H7 (cell line): ENCODE measurements at places on chromosomes 5 and 9.
A peak's percentile ranks its signal among the peaks of the same experiment; 100 is the strongest.

GRCh38 chr9:36025746-36026145 lies 11.0 kb upstream of the RECK start:
- no peak for DNase-seq

DNA sequence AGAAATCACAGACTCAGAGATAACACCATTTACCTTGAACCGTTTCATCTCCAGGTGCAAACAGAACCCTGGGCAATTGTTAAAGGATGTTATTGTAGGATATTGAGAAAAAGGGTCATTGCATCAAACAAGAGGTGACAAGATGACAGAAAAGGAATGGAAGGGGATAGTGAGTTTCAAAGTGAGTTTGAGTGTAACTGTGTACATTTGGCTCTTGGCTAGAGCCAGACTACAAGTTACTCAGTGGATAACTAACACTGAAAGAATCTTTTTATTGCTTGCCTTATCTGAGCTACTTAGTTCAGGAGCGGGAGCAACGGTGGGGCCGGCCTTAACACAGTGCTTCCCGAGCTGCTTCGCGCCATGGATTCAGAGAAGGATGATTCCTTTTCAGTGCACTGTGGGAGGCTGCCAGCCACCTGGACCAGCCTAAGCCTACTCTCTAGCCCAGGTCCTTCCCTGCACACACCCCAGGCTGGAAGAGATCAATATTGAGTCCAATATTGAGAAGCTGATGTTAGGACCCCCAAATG lies 193.4 kb downstream of the ATPSCKMT start:
- DNase-seq, result no peak

DNA sequence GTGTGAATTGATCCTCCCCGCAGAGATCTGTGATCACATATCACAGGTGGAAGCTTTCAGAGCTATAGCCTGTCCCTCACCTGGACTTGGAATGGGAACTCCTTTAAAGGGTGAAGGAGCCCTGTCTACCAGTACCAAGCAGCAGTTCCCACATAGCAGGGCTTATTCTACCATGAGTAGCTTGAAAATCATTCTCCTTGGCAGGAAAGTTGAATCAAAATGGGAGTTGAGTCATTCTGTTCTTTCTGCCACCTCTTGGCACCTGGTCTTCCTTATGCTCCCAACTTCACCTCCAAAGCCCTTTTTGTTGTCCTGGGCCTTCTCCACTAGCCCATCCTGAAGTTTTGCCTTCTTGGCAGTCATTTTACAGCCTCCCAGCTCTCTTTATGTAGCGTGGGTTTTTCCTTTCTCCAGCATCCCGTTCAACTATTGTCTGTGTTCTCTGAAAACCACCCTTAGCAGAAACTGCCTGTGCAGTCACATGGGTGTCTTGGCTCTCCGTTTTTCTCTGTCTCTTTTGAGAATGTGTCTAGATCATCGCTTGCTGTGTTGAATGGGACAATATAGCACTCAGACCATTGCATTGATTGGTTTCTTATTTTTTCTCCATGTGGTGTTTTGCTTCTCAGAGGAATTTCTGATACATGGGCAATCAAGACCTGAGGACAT lies 222.2 kb downstream of the AOPEP start:
- DNase-seq, result no peak

DNA sequence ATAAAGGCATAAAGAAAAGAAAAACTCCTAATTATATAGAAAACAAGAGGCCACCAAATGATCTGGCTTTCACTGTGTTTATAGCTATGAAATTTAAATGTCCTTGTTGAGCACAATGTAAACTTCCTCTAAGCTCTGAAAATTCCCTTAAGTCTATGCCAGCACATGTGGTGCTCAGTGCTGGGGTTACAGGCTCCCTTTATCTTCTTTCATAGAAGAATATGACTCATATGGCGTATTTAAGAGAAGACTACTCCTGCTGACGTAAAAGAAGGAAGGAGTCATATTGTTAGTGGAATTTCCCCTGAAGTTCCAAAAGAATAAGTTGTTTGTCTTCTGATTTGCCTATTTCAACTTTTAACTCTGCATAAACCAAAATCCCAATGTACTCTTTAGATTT lies 30.4 kb downstream of the RNF145 start:
- DNase-seq, result no peak

GRCh38 chr5:81604193-81604592 lies 146.7 kb downstream of the SSBP2 start:
- DNase-seq, result no peak

DNA sequence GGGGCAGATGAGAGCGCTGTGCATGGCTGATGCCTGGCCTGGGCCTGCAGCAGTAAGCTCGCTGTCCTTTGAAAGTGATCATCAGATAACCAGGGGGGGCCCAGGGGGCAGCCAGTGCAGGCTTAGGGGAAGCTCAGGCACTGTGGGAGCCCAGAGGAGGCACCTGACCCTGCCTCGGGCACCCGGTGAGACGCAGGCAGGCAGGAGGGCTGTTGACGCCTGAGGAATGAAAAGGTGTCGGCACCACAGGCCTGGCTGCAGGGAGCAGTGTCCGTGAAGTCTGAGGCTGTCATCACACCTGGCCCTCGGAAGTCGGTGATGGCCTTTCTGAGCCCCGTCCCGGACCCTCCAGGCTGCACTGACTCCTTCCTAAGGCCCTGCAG lies 84.6 kb downstream of the RXRA start:
- DNase-seq, result peak; percentile 66

- DNase-seq, result no peak
Measured at GRCh38 chr9:35511453-35511852, 21.5 kb downstream of the RUSC2 start.

GRCh38 chr5:29795096-29795652 lies 1398.3 kb upstream of the CDH6 start:
- DNase-seq, result no peak
